ENCODE measurements at places on chromosomes 1 and 21.

- no peak for DNase-seq
These were observed 513.2 kb upstream of the ADGRL2 start for GRCh38 chr1:81287411-81288080.

- DNase-seq, result no peak
These were observed 11.5 kb downstream of the RIPK4 start for GRCh38 chr21:41755258-41755933.

DNA sequence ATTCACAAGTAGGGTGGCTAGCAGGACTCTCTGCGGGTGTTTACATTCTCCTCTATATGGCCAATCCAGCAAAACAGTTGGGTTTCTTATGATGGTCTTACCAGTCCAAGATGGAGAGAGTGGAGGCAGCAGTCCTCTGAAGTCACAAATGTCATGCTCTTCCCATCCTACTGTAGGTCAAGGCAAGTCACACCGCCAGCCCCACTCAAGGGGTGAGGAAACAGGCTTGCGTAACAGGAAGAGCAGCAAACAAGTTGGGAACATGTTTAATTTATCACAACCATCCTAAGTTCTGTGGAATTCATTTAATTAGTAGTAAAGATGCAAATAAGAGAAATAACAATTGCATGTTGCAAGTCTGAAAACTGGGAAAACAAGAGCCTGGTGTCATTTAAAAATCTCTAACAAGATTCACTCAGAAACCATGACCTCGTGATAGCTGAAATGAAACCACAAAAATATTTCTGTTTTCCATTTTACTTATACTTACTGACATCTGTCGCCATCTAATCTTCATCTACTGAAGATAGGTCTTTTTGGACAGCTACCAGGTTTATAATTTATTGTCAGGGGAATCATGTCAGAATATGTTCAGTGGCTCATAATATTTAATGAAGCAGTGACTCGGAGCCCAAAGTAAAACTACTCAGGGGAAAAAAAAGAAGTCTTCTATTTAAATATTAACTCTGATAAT lies 349.1 kb upstream of the FMN2 start:
- no peak for DNase-seq

DNA sequence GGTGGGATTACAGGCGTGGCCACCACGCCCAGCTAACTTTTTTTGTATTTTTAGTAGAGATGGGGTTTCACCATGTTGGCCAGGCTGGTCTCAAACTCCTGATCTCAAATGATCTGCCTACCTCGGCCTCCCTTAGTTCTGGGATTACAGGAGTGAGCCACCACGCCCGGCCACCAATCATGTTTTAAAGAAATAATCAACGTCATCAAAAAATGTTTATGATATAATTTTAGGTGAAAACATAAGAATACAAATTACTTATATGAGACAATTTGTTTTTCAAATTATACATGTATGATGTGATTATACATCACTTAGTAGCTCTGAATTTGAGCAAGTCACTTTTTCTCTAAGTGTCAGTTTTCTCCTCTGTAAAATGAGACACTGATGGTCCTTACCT lies 31.6 kb upstream of the SSBP3 start:
- no peak for DNase-seq

DNA sequence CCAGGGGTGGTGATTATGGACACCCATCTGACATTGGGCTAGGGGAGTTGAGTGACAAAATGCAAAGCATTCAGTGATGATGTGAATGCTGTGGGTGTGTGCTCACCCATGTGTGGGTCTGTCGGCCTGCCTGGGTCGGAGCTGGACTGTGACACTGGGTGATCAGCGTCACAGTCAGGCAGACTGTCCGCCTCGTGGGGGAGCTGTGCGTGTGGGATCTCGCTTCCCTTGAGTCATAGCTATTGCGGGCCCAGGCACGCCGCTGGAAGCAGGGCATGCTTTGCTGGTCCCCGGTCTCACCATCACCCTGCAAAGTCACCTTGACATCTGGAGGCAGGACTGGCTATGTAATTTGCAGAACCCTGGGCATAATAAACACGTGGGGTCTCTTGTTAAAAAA lies 156.9 kb upstream of the IGSF21 start:
- DNase-seq, result no peak

GRCh38 chr1:201575912-201576311 lies 37.0 kb downstream of the NAV1 start:
- no peak for DNase-seq

DNA sequence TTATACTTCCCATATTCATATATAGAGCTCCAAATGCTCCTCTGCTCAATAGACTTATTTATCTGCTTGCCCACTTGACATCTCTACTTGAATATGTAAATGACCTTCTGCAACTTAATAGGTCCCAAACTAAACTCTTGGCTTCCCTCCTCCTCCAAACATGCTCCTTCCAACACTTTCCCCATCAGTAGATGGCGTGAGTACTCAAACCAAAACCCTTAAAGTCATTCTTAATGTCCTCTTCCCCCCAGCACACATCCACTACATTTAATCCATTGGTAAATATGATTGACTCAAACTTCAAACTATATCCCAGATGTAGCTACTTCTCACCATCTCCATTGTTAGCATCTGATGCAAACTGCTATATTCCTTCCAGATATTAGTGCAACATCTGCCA lies 48.5 kb upstream of the PBX1 start:
- no peak for DNase-seq

DNA sequence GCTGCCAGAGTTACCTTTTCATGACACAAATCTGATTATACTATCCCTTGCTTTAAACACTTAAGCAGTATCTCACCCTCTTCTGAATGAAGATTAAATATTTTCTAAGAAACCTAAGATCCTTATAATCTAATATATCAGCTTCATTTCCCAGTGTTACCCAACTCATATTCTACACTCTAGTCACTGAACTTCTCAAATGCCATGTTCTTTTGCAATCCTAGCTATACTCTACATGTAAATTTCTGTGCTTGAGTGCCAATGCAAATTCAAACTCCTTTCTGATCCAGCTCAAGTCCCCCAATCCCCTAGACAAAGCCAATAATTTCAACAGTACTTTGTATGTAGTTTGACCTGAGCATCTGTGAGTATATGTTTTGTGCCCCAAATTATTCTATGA lies 293.9 kb downstream of the SDCCAG8 start:
- DNase-seq, result no peak

DNA sequence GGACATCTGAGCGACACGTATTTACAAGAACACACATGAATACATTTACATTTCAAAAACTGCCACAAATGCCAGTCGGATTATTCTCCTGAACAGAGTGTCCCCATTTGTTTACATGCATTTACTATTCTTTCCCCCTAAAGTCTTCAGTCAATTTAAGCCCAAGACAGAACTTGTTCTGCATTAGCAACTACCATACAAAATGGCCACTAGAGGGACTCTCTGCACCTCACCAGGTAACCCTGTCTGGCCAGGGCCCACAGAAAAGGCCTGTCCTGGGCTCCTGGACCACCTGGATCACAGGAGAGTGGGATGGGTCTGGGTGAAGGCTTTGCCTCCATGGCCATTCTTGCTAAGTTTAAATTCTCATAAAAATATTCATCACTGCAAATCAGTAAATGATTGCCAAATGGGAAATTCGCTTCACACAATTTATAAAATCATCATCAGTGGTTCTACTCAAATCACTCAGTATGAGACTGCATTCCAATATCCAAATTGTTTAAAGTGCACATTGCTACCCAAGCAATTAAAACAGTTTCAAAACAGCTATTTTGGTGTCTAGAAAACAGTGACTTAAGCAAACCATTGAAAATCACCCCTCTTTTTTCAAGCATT lies 12.5 kb upstream of the GUCA2A start:
- DNase-seq, result no peak

- DNase-seq, result no peak
These were observed 216.0 kb downstream of the DENND1B start for GRCh38 chr1:197559244-197559643.

DNA sequence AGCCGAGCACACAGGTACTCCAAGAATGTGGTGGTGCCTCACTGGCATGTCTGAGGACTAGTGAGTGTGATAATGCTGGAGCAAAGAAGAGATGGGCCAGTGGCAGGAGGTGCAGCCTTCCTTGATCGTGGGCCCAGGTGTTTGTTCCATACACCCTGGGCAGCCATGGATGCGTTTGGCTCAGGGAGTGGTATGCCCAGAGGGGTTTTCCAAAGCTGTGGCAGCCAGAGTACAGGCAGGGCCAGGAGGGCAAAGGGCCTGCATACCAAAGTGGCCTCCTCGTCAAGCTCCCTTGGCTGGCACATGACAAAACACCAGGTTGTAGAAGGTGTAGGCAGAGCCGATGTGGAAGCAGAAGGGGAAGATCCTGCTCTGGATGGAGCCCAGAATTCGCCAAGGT lies 19.0 kb downstream of the PARS2 start:
- DNase-seq, result no peak

DNA sequence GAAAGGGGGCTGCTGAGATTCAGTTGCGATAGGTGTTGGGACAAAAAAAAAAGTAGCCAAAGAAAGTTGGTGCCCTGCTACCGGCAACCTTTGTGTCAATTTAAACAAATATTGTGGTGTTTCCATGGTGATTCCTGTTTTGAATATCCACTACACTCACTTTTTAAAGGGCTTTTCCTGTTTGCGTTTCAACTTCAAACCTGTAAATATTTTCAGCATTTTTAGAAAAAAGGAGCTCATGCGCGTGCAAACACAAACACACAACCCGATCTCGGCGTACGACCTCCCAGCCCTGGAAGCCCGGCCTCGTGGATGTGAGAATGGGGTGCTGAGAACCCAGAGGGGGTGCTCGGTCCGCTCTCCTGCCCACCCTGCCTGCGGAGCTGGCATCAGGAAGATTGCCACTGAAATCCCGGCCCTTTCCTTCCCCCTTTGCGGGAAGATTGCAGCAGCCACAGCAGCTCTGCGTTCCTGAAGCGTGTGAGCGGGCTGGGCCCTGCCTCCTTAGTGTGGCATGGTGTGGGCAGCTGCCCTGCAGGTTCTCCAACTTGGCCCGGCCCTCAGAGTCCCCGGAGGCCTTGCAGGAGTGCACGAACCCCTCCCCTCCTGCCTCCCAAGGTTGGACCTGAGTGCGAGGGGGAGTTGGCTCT lies 34.8 kb downstream of the CASZ1 start:
- DNase-seq, result no peak

- no peak for DNase-seq
These were observed 107.8 kb downstream of the EIF4G3 start for GRCh38 chr1:21068937-21069336.

- no peak for DNase-seq
These were observed 21.5 kb downstream of the GON4L start for GRCh38 chr1:155835548-155835947.

DNA sequence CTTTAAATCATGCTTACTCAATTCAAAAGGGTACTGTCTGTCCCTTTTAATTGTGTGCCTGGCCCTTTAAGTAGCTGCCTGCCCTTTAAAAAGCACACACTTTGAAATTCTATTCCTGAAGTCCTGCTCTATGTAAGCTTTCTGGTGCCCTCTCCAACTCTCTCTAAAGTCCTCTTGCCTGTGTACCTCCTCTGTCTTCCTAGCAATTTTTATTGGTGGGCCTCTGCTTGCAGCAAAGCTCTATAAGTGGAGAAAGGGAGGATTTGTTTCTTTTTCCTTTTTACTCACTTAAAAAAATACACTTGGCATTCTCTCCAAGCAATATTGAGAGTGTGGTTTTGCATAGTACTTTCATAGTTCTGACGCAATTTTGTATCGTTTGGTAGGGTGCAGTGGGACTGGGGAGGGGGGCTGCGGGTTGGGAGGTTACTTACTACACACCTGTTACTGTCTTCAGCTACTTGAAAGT lies 135.4 kb downstream of the LMO4 start:
- no peak for DNase-seq

DNA sequence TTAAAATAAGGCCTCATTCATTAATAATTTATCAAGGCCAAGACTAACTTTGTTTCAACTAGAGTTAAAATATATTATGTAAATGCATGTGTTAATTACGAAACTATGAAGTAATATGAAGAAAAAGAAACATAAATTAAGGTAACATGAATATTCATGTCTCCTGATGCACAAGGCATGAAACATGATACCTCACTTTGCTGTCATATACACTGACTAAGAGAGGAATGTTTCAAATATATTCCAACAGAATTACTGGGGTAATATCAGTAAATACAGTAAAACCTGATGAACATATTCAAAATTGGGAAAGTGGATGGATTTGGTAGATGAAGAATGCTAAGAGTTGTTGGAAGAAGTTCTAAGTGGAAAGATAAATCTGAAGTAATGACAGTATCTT lies 274.6 kb downstream of the LRRC7 start:
- no peak for DNase-seq

DNA sequence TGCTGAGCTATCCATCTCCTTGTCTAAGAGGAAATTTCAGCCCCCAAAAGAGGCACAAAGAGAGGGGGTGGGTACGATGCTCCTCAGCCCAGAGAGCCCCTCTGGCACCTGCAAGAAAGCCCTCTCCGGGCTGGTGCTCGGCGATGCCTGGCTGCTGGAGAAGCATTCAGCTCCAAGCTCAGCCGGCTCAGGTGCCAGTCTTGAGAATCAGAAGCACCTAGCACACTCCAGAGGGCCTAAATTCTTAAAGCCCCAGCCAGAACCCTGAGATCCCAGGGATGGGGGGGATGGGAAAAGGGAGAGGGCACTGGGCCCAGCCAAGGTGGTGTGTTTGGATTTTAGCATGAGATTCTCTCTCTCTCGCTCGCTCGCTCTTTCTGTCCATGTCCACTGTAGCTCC lies 2.9 kb downstream of the GRIK3 start:
- DNase-seq, result no peak

GRCh38 chr1:209172286-209172685 lies 411.2 kb upstream of the CAMK1G start:
- DNase-seq, result no peak
